Globus pallidus (tissue), 1 donor: ENCODE measurements at places on chromosomes 6 and 20.
A peak's percentile ranks its signal among the peaks of the same experiment; 100 is the strongest.

- no peak for DNase-seq
These were observed 24.6 kb upstream of the CTNNBL1 start for GRCh38 chr20:37669062-37669772.

- DNase-seq, result no peak
These were observed 240.5 kb downstream of the FARS2 start for GRCh38 chr6:5501837-5502236.

GRCh38 chr20:53040693-53041589 lies 68.8 kb downstream of the TSHZ2 start:
- DNase-seq, result no peak

- no peak for DNase-seq
These were observed 26.5 kb downstream of the TM9SF4 start for GRCh38 chr20:32135983-32136515.

GRCh38 chr20:64242003-64242796 lies 13.3 kb upstream of the PCMTD2 start:
- no peak for DNase-seq

DNA sequence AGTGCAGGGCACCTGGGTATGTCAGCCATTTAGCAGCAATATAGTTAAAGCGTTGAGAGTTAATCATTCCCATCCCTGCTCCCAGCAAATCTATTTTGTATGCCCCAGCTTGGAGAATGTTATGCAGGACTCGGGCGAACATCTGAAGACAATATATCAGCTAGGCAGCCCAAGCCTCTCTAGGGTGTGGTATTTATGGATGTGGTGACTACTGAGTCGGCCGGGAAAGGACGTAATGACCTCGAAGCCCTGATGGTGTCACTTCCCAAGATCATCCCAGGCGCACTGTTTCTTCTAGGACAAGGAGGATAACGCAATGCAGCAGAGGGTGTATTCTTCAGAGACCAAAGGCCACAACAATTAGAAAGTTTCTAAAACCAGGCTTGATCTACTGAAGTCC lies 63.6 kb upstream of the FAM184A start:
- DNase-seq, result no peak

- peak; percentile 33 for DNase-seq
These were observed 178.8 kb upstream of the SNX9 start for GRCh38 chr6:157644043-157644810.

GRCh38 chr6:135114355-135115145 lies 59.9 kb upstream of the HBS1L start:
- no peak for DNase-seq

GRCh38 chr6:72216222-72217068 lies 330.1 kb downstream of the RIMS1 start:
- DNase-seq, result no peak

DNA sequence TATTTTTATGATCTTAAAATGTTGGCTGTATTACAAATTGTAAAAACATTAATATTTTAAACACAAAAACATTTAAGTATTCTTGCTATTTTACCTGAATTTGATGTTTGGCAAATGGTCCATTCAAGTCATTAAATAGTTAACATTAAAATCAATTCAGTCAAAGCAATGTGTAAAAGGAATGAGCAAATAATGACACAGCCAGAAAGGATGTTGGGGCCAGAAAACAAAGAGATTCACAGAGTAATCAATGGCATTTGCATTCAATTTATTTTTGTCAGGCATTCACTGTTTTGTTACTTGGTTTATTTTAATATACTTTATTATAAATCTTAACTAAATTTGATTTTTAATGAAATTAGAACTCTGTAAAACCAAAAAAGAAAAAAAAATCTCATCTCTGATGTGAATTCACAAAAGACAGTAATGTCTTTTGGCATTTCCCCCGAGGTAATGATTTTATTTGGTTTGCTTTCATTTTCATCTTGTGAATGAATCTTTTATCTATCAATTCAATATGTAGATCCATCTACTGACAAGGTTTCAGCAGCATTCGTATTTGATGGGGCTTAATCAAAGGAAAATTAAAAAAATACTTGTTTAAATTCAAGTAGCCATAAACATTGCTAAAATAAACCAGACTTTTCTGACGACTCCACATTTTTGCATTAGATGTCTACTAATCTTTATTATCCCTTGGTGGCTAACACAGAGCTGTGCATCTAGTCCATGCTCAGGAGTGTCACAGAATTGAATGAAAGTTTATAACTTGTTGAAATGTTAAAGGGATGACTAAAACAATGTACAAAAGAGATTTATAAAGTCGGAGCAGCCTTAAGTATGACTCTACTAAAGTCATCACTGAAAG lies 866.7 kb upstream of the GJE1 start:
- DNase-seq, result no peak

DNA sequence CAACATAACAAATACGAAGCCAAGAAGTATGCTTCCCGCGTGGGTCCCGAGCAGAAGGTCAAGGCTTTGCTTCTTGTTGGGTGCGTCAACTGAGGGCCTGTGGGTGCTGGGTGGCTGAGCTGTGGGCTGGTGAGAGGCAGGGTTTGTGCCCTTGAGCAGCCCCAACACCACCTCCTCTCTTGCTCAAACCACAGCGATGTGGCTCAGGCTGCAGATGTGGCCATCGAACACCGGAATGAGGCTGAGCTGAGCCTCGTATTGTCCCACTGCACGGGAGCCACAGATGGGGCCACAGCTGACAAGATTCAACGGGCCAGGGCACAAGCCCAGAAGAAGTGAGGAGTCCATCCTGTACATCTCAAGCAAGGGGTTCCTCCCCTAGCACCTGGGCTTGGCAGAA lies 7.0 kb upstream of the PTPRA start:
- no peak for DNase-seq

- DNase-seq, result no peak
These were observed 231.4 kb downstream of the TMEM242 start for GRCh38 chr6:157091856-157092460.
